ENCODE measurements at places on chromosomes 13 and 19.

GRCh38 chr13:20206065-20206697, 13.4 kb upstream of the GJB2 start:
- no peak for DNase-seq

- peak; percentile 12 for DNase-seq
Measured at GRCh38 chr13:32811297-32811800, 204.9 kb upstream of the KL start.

DNA sequence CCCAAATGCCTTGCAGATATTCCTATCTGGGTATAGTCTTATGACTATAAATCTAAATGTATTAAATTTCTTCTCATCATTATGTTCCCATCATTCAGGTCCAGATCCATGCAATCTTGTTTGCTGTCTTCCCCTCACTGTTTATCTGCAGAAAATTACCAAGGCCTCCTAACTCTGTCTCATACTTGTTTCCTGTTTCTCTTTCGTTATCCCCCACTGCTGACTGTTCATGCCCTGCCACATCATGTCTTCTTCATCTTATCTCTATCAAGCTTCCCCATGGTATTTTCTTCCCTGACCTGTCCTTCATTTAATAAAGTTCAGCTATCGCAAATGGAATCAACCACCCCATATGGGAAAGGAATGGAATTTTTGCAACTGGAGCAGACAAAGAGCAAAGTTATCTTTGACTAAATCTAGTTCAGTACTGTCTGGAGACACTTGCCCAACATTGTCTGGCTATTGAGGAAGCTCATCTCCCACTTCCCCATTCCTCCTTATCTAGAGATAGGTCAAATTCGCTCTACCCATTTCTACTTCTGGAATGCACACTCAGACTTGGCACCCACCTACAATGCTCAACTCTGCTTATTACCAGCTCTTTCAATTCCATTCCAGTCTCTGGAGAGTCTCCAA, 1358.1 kb downstream of the EFNB2 start:
- no peak for DNase-seq

- DNase-seq: no peak
Measured at GRCh38 chr13:52659340-52659739, 6.7 kb downstream of the SUGT1 start.

DNA sequence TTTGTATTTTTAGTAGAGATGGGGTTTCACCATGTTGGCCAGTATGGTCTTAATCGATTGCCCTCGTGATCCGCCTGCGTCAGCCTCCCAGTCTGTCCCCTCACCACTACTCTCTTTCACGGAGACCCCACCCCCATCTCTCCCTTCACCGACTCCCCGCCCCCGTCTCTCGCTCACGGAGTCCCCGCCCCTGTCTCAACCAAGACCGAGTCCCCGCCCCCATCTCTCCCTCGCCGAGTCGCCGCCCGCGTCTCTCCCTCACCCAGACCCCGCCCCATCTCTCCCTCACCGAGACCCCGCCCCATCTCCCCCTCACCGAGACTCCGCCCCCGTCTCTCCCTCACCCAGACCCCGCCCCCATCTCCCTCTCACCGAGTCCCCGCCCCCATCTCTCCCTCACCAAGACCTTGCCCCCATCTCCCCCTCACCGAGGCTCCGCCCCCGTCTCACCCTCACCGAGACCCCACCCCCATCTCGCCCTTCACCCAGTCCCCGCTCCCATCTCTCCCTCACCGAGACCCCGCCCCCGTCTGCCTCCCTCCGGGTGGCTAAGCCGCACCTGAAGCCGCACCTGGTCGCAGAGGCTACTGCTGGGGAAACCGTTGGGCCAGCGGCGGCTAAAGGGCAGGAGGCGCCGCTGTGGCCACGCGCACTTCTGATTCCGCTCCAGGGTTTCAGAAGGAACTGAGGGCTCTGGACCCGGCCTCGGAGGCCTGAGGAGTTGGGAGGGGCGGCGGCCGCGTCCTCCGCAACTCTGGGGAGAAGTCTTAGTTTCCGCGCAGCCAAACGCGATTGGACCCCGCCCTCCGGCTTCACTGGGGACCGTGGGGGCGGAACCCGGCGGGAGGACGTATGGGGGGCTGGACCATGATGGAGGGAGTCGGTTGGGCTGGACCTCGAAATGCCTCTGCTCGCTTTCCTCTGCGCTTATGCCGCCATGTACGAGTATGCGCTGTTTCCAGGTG, 17.1 kb upstream of the ZNF846 start:
- peak; percentile 91 for DNase-seq

DNA sequence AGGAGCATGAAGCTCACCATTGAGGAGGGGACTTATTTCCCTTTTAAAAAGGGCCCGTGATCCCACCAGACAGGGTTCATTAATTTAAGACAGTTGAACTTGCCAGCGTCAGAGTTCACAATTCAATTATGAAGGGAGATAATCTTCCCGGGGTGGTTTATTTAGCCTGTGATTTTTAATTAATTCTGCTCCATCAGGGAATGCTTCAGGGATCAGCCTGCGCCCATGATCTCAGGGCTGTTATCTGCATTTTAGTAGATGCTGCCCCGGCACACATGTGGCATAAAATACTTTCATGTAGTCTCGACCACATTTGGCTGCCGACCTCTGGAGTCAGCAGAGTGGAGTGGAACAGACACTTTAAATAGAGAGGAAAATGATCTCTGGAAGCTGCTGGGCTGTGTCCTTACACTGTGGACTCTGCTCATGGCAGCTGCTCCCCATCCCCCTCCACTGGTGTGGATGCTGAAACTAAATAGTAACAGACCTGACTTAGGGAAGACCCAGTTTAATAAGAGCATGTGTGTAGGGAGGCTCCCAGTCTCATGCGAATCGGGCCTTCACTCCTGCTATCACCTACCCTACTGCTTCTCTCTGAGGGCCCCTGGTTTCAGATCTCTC, 256.9 kb downstream of the TEX29 start:
- no peak for DNase-seq

- DNase-seq: no peak
Measured at GRCh38 chr13:110942248-110942981, 27.5 kb upstream of the ANKRD10 start.

GRCh38 chr13:54950546-54950945, 1921.9 kb downstream of the OLFM4 start:
- DNase-seq: no peak

- no peak for DNase-seq
Measured at GRCh38 chr13:101751488-101751887, 299.0 kb downstream of the ITGBL1 start.

- DNase-seq: no peak
Measured at GRCh38 chr13:113451951-113452421, 1.3 kb downstream of the ADPRHL1 start.

DNA sequence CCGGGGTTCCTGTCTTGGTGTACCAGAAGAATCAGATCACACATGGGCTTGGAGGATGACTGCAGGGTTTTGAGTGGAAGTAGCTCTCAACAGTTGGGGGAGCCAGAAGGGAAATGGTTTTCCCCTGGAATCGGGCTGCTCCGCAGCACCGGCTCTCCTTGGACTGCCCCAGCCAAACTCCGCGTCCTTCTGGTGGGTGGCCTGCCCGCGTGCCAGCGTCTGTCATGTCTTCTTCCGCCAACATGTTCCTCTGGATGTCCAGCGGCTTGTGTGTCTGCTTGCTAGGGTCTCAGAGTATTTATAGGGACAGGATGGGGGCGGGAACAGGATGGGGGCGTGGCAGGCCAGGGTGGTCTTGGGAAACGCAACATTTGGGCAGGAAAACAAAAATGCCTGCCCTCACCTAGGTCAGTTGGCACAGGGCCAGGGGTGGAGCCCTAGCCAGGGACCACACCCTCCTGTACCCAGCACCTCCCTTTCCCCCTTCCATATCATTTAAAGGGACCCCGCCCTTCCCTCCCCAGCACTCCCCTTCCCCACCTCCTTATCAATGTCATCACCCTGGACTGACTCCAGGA, 1.3 kb upstream of the ZNF30 start:
- DNase-seq: no peak

All from frontal cortex (tissue), 4 donors.